ENCODE measurements at places on chromosomes 4 and X. TPM values are rescaled to one million over a fixed set of nuclear protein-coding genes. Genes with fewer than 3 reads are reported as not detected.

MMRN1 gene
- 5.1 TPM for polyA plus RNA-seq

SPATA4 gene
- polyA plus RNA-seq = 0.56 TPM

HPRT1 gene
- polyA plus RNA-seq = 15.9 TPM

ANKRD37 gene
- 17.6 TPM for polyA plus RNA-seq

- DNase-seq = no peak
Measured at GRCh38 chr4:165009493-165010227, 22.1 kb upstream of the TRIM60 start.

DNA sequence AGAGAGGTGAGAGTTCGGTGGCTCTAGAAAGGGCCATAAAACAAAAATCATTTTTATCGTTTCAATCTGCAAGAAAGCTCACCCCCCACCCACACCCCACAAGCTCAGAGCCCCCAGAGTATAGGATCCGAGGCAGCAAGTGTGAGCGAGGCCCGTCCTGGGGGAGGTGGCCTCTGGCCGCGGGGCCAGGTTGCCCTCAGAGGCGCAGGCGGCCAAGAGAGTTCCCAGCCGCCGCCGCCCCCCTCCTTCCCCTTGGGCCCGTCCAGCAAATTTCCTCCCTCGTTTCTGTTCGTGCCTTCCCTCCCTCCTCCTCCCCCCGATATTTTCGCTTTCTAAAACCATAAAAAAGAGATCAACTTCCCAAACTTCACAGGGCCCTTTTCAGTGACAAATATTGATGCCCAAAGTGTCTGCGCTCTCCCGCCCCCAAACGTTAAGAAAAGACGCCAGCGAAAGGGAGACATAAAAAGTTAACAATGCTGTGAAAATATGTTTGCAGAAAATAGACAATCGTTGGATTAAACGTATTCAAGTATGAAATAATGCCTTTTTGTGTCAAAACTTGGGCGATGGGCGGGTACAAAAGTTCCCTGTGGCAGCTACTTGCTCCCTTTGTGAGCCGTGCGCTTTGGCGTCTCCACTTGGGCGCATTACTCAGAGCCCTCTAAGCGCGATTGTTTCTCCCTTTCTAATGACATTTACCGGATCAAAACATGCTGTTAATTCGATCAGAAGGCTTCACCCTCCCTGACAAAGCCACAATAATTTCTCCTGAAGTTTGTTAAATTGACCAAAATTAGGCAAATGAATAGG, 1.1 kb upstream of the HELT start:
- no peak for DNase-seq

GRCh38 chr4:109410776-109411175, 22.8 kb upstream of the SEC24B start:
- DNase-seq = no peak

GRCh38 chr4:78213218-78213617, 156.1 kb downstream of the FRAS1 start:
- no peak for DNase-seq

- no peak for DNase-seq
Measured at GRCh38 chrX:119757979-119758730, at the start of gene SOWAHD. Gene SOWAHD, plus strand, starts transcription at chrX:119758588. Its CDS starts 80 bp downstream, at chrX:119758668.

DNA sequence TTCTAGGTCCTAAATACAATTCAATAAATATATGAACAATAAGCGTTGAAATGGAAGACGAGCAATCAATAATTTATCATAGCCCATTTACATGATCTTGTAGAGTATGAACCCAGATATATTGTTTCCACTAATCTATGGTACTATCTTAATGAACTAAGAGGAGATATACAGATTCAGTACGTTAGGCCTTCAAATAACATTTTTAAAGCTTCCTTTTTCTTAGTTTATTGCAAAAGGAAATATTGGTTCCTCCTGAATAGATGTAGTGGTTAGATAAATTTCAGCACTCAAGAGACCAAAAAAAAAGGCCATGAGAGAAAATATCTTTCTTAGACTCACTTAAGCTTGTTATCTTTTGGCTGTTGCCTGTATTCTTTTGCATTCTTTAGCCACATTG, 147.5 kb upstream of the PITX2 start:
- no peak for DNase-seq

- no peak for DNase-seq
Measured at GRCh38 chr4:171553961-171554360, 259.2 kb upstream of the GALNTL6 start.

Measured in muscle of arm (tissue), 14 donors.